ENCODE measurements at places on chromosomes 13 and 19.

DNA sequence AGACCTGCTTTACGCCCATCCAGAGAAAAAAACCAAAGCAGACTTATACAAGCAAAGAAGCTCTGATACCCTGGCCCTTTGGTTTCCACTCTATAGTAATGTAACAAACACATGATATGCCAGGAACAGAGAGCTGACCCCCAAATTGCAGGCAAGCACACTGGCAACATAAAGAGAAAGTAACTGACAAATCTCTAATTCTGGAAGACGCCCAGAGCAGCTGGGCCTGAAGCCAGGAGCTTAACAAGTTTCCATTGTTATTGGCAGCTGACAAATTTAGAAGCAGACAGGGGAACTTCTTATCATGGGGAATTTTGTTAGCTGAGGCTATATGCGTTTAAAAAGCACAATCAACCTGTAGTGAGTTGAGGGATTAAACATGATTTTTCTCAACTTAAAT is 158.0 kb downstream of the DLEU7 start:
- no peak for DNase-seq

GRCh38 chr13:81326913-81327312 is 986.0 kb upstream of the SPRY2 start:
- DNase-seq, result no peak

GRCh38 chr13:99415014-99415650 is 86.1 kb upstream of the TM9SF2 start:
- DNase-seq, result no peak

- DNase-seq, result no peak
Observed at GRCh38 chr13:98839856-98840769, 87.6 kb upstream of the SLC15A1 start.

DNA sequence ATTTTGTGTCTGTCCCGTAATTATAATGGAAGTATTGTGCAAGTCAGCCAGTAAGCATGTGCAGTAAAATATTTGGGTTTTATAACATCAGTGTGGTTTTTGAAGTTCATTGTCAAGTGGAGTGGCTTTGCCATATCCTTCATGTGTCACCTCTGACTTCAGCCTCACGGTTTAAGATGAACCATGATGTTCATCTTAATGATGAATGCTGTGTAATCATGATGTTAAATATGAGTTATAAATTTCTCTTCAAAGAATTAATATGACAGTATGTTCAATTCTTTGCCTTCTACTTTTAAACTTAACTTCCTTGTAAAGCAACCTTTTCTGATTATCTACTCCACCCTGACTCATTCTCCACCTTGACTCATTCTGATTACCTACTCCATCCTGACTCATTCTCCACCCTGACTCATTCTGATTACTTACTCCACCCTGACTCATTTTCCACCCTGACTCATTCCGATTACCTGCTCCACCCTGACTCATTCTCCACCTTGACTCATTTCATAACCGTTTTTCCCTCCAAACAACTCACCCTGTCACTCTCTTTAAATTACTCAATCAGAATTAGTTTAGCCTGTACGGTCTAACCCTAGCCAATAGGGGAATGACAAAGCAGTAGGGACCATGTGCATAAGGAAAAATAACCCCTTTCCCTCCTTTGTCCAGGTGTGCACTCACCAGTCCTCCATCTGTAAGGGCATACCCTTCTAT is 50.3 kb upstream of the ANKRD10 start:
- DNase-seq, result no peak

DNA sequence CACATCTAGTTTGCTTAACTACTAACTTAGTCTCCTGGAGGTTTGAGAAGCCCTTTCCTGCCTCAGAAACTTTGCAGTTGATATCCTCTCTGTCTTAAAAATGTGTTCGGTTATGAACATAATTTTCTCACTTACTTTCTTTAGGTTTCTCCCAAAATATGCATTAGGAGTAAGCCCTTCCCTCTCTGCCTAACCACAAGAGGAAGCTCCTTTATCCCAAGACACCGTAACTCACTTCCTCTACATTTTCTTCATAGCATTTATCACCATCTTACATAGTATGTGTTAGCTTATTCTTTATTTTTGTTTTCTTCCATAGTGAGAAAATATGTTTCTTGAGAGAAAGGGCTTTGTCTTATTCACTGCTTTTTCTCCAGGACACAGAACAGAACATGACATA is 952.5 kb upstream of the ATXN8OS start:
- no peak for DNase-seq

GRCh38 chr13:20826301-20826700 is 52.5 kb upstream of the EEF1AKMT1 start:
- DNase-seq, result no peak

- DNase-seq, result no peak
Observed at GRCh38 chr13:74796157-74796556, 662.0 kb upstream of the KLF12 start.

GRCh38 chr13:79812070-79812850 is 331.3 kb downstream of the NDFIP2 start:
- DNase-seq, result no peak

- DNase-seq, result no peak
Observed at GRCh38 chr13:107866941-107867623, 348.3 kb downstream of the LIG4 start.

DNA sequence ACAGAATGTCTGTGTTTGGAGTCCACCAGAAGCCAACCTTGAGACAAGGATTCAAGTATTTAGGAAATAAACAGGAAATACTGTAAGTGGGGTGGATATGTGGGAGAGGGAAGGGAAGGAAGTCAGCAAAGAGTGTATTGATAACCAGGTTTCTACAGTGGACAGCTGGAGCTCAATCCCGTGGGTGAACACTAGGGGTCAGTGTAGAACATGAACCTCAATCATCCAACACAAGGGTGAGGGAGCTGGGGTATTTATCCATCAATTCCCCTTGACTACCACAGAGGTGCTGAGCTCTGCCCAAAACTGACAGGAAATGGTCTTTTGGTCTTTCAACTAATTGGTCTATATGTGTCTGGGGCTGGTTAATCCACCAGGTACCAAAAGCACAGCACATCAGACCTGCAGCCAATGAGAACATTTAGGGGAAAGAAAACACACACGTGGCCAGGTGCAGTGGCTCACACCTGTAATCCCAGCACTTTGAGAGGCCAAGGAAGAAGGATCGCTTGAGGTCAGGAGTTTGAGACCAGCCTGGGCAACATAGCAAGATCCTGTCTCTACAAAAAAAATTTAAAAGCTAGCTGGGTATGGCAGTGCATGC is 5.6 kb upstream of the SYDE1 start:
- DNase-seq, result no peak

DNA sequence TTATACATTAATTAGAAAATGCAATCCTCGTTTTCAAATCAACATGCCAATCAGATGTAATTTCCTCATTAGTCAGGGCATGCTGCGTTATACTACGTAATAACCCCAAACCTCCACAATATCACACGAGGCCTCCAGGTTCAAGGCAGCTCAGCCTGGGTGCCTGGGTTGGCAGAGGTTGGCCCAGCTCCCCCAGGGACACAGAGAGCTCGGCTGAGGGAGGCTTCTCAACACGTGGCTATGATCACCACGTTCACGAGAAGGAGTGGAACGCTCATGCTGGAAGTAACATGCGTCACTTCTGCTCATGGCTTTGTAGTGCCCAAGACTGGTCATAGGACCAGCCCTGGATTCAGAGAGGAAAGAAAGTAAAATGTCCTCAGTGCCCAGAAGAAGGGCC is 144.9 kb upstream of the SOX1 start:
- no peak for DNase-seq

- no peak for DNase-seq
Observed at GRCh38 chr13:22717036-22717435, 463.7 kb upstream of the SGCG start.

DNA sequence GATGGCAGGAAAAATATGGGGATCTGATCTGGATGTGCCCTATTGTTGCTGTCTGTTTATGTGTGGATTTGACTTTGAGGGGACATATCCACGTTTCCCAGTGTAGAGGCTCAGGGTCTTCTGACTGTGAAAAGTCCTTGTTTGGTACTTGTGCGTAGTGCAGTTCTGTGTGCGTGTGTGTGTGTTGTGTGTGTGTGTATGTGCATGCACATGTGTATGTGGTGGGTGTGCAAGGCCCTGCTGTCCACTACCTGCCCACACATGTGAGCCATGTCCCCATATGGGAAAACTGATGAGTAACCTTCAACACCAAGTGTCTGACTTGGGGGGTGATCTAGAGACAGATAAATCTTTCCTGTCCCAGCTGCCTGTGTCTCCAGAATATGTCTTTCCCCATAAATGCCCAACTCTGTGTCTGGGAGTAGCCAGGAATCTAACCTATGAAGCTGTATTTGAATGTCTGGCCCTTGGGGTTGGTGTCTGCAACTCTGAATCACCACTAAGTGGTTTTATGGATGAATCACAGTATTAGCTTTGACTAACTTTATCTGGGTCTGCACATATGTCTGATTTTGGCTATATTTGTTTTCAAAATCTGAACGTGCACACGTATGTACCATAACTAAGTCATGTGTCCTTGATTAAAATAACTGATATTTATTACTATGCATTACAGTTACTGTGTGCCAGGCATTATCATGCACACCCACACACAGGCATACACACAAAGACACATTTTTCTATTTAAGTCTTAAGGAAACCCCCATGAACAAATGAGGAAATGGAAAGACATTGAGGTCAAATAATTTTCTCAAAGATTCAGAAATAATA is 17.4 kb downstream of the KLK2 start:
- no peak for DNase-seq

DNA sequence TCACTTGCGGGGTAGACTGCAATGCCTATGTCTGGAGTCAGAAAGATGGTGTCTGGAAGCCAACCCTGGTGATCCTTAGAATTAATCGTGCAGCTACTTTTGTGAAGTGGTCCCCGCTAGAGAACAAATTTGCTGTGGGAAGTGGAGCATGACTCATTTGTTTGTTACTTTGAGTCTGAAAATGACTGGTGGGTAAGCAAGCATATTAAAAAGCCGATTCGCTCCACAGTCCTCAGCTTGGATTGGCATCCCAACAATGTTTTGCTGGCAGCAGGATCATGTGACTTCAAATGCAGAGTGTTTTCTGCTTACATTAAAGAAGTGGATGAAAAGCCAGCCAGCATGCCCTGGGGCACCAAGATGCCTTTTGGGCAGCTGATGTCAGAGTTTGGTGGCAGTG is 9.5 kb upstream of the ERVV-1 start:
- DNase-seq, result no peak

- no peak for DNase-seq
Observed at GRCh38 chr19:658916-659839, 3.8 kb downstream of the RNF126 start.

GRCh38 chr19:9857920-9858746 is 23.0 kb downstream of the PIN1 start:
- DNase-seq, result no peak

GRCh38 chr13:52786766-52787165 is 47.1 kb upstream of the CNMD start:
- no peak for DNase-seq

- DNase-seq, result no peak
Observed at GRCh38 chr13:98239162-98240076, 62.4 kb upstream of the RNF113B start.

DNA sequence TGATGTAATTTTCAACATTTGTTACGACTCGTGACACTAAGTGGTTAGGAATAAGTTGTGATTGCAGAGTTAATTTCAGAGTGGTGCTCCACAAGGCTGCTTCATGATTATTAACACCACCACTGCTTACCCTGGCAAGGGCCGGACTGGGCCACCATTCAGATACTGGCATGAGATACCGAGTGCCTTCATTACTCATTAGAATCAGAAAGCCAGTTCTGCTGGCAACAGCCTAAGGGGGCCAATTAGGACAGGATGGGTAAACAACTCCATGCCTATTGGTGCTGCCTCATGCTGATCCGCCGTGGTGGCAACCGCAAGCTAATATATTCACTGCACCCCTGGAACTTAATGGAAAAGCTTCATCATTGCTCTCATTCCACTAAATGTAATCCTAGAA is 575.1 kb downstream of the EFNB2 start:
- no peak for DNase-seq

Data from stimulated activated CD8-positive, alpha-beta memory T cell treated with anti-CD3 and anti-CD28 coated beads, Interleukin-15, amount 100 ng/mL, for 24 hours (primary cell).